CD14-positive monocyte (primary cell): ENCODE measurements at places on chromosomes 16 and 17. TPM values are rescaled to one million over a fixed set of nuclear protein-coding genes. Genes with fewer than 3 reads are reported as not detected.

GRCh38 chr16:78170494-78170933 lies 71.1 kb downstream of the WWOX start:
- no peak for DNase-seq

Gene ZG16B
- 11.0 TPM for polyA plus RNA-seq

DNA sequence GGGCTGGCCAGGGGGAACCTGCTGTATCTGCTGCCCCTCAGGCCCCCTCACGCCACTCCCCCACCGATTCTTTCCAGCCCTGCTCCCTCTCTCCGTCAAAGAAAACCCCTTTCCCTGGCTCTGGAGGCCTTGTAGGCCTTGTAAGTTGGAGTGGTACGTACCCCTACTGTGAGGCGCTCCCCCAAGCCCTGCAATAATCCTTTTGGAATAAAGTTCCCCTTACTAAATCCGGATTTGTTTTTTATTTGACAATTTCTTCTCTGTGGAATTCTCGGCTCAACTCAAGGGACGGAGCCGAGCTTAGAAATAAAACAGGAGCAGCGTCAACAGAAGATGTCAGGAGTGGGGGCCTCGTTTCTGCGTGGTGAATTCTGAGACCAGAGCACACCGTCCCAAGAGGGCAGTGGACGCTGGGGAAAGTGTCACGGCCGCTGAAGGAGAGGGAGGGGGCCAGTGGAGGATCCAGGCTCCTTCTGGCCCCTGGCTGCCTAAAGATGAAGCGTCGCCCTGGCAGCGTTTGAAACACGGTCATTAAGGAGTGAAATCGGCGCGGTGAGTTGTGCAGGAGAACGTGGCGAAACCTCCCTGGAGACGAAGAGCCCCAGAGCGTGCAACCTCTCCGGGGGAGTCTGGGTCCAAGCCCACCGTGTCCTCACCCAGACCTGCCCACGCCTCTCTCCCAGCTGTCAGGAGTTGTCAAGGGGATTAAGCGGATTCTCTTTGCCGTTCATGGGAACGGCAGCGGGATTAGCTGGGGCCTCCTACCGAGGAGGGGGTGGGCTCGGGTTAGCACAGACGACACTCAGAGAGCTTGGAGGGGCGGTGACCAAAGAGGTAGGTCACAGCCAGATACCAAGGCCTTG lies 47.0 kb downstream of the SLC7A5 start:
- no peak for DNase-seq

GRCh38 chr16:275041-275641 lies 603 bp downstream of the RGS11 start:
- no peak for DNase-seq

GRCh38 chr17:42683407-42684034 lies 1.2 kb downstream of the CNTNAP1 start:
- DNase-seq = no peak
